ENCODE measurements at places on chromosomes 6 and 20.

GRCh38 chr6:14502551-14502950 lies 385.0 kb downstream of the CD83 start:
- no peak for DNase-seq

GRCh38 chr6:127471379-127472255 lies 12.4 kb upstream of the KIAA0408 start:
- peak; percentile 29 for DNase-seq

- no peak for DNase-seq
Measured at GRCh38 chr6:169977434-169978265, 226.2 kb downstream of the ERMARD start.

DNA sequence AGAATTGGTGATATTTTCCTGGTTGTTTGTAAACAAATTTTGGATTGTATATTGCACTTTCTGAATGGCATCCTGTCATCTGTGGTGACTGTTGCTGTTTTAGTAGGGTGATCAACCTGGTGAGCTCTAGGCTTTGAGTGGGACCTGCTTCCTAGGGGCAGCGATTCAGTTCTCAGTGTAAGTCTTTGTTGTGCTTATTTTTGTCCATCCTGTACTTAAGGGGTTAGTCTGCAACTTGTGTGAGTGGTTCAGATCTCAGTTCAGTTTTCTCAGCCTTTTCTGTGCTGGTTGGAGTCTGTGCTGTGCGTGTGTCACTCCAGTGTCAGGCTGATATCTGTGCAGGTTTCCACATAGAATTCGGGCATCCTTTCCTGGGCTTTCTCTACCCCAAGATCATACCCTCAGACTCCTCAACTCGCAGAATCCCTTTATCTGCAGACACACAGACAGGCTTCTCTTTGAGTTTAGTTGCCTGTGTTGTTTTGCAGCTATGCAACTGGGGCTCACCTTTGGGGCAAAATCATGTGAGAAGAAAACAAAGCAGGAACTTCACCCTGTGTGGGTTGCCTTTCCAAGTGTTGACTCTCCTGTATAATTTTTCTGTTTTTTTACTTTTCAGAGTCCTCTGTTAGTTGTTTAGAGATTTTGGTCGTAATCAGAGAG lies 177.7 kb downstream of the FARS2 start:
- no peak for DNase-seq

GRCh38 chr6:86685230-86685797 lies 252.0 kb upstream of the HTR1E start:
- no peak for DNase-seq

DNA sequence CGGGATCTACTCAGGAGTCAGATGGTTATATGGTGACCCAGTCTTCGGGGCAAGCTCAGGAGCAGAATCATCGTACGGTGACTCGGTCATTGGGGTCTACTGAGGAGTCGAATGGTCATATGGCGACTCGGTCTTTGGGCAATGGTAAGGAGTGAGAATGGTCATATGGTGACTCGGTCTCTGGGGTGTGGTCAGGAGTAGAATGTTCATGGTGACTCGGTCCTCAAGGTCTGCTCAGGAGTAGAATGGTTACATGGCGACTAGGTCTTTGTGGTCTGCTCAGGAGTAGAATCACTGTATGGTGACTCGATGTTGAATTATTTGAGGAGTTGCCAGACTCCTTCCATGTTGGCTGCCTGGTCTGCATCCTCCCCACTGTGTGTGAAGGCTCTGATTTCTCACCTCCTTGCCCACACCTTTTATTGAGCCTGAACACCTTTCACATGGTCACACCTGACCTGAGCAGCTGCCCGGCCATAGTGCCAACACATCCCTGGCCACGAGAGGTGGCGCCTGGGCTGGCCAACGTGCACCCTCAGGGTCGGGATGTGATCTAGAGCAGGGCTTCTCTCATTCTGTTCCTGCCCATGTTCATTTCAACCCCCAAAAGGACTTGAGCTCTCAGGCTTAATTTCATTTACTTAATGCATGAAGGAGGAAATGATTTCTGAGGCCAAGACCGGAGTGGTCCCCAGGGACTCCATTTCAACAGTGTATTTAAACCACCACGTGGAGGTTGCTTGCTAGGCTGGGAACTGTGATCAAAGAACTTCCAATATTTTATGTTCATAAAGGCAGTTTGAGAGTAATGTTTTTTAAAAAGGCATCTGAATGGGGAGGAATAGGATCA lies 119.5 kb downstream of the PHACTR3 start:
- peak; percentile 51 for DNase-seq

DNA sequence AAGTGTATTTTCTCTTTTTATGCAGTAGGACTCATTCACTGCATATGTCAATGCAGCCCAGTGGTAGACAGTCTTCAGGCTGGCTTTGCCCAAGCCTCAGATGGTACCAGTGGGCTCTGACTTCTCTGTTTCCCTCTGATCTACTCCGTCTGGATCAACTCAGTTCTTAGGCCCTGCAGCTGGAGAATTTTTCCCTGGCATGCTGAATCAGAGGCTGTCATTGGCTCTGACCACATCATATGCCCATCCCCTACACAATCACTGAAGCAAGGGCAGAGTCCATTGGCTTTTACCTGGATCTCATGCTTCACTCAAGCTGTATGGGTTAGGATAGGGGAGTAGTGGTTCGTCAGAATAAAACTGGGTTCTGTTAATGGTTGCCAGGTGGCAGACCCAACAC lies 57.8 kb downstream of the KIZ start:
- no peak for DNase-seq

DNA sequence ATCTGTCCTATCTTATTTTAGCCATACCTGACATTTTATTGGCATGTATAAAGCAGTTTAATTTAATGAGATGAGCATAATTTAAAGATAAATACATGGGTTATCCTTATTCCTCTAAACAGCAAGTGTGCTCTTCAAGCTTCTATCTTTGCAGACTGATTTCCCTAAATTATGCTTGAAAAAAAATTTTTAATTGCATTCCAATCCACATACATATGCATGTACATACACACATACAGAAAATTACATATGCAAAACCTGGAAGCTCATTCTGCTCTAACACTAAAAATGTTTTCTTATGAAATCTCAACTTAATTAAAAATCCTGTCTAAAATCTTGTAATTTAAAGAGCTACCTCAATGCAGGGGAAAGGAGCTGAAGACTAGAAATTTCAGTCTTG lies 35.3 kb downstream of the FKBP1C start:
- no peak for DNase-seq

- DNase-seq: peak; percentile 37
Measured at GRCh38 chr6:153032255-153032882, 29.9 kb upstream of the MTRF1L start.

GRCh38 chr20:44761423-44761822 lies 15.8 kb downstream of the KCNK15 start:
- DNase-seq: no peak

GRCh38 chr20:43744966-43745730 lies 18.3 kb upstream of the GTSF1L start:
- peak; percentile 79 for DNase-seq

DNA sequence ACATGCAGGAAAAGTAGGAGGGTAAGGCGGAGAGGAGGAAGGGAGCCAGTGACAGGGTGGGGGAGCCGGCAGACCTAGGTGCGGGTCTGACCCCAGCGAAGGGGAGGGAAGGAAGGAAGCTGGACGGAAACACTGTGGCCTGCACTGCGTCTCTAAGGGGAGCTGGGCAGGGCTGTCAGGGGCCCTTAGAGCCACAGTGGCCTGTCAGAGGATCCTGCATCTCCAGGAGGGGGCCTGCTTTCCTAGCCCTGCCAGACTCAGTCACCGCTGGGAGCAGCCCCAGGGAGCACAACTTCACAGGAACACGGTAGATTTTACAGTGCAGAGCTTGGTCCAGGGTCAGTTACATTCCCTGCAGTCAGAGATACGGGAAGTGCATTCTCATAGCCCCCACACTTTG lies 118.2 kb downstream of the PACRG start:
- DNase-seq: no peak

DNA sequence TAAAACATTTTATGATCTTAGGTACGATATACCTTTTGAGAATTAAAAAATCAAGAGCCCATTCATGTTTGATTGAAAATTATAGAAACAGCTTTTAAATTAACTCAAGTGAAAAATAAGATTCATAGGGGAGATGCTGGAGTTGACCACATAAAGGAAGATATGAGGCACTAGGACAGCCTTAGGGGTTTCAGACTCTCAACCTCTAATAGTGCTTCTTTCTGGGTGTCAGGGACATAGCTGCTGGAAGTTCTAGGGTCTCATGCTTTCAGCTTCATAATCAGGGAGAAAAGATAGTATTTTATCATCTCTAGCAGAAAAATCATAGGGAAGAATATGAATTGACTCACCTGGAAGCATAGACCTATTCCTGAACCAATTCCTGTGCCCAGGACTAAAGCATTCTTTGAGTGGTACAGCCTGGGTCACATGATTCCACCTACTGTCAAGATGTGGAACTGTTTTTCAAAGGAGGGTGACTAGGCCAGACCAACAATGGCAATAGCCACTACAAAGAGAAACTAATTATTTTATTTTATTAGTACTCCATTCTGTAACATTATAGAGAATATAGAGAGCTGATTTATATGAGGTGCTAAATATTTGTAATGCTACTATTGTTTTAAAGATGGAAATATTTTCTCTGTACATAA lies 27.8 kb upstream of the CENPW start:
- no peak for DNase-seq

GRCh38 chr6:138013959-138014358 lies 93.3 kb downstream of the PERP start:
- DNase-seq: no peak

GRCh38 chr6:99178168-99178567 lies 171.3 kb downstream of the FAXC start:
- DNase-seq: no peak

- no peak for DNase-seq
Measured at GRCh38 chr6:157755032-157755745, 67.9 kb upstream of the SNX9 start.

- no peak for DNase-seq
Measured at GRCh38 chr20:53034899-53035298, 62.7 kb downstream of the TSHZ2 start.

GRCh38 chr6:95545686-95546085 lies 31.6 kb upstream of the MANEA start:
- DNase-seq: no peak

GRCh38 chr6:168117942-168118341 lies 38.9 kb upstream of the FRMD1 start:
- DNase-seq: no peak

- DNase-seq: no peak
Measured at GRCh38 chr6:145189836-145190235, 545.5 kb downstream of the EPM2A start.

DNA sequence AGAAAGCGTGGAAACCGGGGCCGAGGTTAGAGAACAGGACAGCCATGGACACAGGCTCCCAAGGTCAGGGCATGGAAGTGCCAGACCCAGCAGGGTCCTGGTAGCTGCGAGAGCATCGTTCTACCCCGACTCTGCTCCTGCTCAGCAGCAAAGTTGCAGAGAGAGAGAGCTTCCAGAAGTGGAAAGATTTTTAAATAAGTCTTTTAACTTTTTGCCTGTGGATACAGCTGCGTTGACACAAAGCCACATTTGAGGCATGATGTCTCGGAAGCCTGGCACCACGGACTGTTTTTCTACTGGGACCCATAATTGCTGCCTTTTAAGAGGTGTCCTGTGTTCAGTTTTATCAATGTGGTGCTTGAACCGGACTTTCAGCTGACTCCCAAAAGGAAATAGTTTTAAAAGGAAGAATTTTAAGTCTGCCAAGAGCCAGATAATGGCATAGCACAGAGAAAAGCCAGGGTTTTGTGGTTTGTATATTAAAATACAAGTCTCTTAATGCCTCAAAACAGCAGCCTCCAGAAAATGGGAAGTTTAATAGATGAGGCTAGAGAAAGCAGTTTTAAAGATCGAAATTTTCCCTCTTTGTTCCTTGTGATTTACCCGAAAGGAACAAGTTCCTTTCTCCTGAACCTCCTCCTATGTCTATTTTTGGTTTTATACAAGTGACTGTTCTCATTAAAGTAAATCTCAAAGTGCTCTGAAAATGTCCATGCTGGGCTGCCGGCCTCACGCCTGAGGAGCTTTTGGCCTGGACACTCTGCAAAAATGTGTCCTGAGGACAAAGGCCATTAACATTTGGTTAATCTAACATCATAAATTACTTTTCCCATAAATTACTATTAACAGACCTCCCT lies 91.5 kb downstream of the RIN2 start:
- DNase-seq: no peak

- DNase-seq: peak; percentile 60
Measured at GRCh38 chr20:561437-562231, 18.0 kb upstream of the CSNK2A1 start.

DNA sequence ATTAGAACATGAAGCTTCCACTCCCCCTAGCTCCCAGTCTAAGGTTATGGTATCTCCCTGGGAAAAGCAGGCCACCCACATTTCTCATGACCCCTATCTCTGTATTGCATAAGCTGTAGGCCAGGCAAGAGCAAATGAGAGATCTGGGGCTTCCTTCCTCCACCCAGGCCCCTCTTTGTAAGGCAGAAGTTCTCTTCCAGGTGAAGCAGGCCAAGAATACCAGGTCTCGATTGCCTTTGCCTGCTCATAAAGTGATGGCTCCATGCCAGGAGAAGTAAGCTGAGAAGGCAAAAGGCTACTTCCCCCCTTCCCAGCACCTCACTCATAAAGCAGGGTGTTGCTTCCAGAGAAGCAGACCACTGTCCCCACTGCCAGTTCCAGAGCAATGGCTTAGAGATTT lies 144.1 kb upstream of the KCNK16 start:
- DNase-seq: no peak

GRCh38 chr6:30676660-30677285 lies 4.0 kb upstream of the DHX16 start:
- DNase-seq: no peak

DNA sequence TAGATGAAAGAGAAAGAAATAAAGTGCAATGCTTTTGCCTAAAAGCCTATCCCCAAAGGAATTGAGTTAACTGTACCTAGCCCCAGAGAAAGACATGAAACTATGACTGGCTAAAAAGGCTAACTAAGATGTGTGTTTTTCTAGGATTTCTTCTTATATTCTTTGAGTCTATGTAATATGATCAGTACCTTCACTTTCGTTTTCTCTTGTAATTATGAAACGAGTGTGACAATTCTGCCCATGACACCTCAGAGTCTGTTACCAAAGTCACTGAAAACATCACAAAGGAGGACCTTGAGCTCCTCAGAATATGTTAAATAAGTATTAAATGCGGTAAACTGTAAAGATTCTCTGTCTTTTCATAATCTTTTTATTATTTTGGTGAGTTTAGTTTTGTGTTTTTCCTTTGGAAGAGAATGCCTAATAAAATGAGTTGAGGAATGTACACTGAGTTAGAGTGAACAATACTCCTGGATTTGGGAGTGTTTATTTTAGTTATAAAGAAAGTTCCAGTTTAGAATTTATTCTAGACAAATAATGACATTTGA lies 141.3 kb downstream of the FUT9 start:
- no peak for DNase-seq

DNA sequence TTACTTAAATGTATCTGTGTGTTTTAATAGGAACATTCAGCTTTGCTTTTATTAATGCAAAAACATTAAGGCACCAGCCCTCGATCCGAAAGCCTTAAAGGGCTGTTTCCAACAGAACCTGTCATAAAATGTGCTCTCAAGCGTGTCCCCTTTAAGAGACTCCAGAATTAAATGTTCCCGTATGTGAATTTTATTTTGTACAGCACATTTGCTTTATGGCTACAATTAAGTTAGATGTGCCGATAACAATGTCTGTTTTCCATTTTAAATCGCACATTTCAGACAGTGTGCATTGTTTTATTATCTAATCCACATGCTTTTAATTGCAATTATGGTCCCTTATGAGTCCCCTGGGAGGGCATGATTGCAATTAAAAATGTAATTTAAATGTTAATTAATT lies 198.9 kb downstream of the TSHZ2 start:
- DNase-seq: no peak

- DNase-seq: no peak
Measured at GRCh38 chr20:9179193-9179802, 110.4 kb downstream of the PLCB4 start.
